ENCODE measurements at places on chromosomes 7 and 10.

- DNase-seq = no peak
These were observed 298.5 kb downstream of the NEBL start for GRCh38 chr10:20598590-20598989.

DNA sequence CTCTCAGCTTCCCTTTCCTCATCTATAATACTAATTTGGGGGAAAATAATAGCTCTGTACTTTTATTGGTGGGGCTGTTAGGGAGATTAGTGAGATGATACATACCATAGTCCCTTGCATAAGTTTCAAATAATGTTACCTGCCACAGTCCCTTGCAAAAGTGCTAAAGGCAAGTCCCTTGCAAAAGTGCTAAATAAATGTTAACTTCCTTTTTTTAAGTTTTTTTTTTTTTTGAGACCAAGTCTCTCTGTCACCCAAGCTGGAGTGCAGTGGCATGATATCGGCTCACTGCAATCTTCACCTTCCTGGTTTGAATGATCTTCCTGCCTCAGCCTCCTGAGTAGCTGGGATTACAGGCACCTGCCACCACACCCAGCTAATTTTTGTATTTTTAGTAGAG is 43.4 kb upstream of the SRGN start:
- no peak for DNase-seq

GRCh38 chr10:106573106-106573505 is 591.4 kb downstream of the SORCS1 start:
- DNase-seq = no peak

DNA sequence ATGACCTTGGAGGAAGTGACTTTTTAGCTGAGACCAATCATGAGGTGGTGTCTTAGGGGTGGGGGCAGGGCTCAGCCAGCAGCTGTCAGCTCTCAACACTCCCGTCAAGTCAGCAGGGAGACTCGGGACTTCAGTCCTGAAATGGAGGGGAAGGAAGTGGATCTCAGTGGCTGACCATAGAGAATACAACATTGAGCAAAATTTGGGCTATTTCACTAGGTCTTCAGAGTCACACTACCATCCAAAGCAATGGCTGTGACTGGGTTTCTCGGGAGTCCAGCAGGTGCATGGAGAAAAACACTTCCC is 16.8 kb upstream of the GIMAP6 start:
- DNase-seq = no peak

DNA sequence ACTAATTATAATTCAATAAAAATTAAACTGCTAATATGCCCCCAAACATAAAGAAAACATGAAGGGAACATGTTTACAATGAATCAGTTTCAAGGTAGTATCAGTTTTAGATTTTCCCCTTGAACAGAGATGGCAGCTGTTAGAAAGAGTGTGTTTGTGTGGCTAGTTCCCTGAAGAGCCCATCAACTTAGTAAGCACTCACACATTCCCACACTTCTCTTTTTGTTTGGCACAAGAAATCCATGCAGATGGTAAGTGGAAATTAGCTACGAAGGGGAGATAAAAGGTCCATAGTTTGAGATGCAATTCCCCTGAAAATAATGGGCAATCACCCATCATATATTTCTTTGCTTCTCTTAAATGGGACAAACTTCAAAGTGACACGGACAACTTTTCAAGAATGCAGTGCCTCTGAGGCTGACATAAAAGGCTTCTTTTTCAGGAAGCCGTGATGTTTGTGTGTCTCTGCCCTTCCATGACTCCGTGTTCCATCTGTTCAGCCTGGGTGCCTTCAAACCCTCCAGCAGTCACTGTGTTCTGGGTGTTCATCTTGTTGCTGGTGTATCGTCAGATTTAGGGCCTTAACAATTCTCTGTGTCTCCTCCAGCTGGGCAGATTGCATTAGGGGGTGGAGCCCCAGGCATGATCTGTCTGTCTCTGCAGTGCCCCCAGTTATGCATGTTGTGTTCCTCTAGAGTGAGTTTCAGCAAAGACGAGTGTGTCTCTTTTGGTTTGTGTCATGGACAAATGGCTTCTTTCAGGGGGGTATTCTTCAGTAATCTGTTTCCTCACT is 259.5 kb upstream of the NPY start:
- DNase-seq = no peak

DNA sequence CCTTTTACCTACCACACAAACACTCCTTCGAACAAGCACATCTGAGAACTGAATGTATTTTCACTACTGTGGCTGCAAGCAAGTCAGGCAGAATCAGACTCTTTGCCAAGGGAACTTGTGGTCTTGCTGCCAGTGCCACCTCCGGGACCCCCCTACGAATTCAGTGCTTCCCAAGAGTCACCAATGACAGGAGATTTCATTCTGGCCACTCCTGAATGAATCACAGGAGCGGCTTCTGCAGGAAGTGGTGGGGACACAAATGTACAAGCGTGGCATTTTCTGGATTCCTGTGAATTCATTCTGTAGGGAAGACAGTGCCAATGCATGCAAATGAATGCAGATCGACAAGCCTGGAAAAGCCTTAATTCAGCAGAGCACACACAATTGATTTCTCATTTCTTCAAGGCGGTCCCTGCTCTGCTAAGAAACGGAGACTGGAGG is 161.2 kb downstream of the CAMK1D start:
- DNase-seq = no peak

DNA sequence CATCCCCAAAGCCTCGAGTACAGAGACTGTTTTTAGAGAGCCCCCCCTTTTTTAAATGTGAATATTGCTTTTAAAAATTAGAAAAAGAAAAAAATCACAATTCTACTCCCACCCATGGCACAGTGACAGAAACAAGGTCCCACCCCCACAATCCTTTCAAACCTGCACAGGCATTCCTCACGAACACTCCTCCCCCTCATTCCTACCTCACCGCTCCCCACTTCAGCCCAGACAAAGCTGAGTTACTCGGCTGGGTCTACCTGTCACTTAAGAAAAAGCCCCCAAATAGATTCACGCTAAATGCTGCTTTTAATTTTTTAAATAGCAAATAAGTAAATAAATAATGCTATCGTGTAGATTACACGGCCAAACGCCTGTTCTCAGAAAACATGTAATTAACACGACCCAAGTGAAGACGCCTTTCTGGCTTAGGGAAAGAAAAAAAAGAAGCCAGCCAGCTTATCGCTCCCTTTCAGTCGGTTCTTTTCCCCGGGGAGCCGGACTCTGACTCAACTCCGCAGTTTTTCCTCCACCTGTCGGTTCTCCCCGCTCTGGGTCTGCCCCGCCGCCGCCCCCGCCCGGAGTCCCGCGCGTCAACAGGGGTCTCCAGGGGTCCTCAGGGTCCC is 739 bp downstream of the MPP7 start:
- no peak for DNase-seq

- DNase-seq = no peak
These were observed 834.3 kb upstream of the C7orf33 start for GRCh38 chr7:147756300-147756699.

- DNase-seq = no peak
These were observed 250.8 kb downstream of the KCNMA1 start for GRCh38 chr10:77386838-77387237.

DNA sequence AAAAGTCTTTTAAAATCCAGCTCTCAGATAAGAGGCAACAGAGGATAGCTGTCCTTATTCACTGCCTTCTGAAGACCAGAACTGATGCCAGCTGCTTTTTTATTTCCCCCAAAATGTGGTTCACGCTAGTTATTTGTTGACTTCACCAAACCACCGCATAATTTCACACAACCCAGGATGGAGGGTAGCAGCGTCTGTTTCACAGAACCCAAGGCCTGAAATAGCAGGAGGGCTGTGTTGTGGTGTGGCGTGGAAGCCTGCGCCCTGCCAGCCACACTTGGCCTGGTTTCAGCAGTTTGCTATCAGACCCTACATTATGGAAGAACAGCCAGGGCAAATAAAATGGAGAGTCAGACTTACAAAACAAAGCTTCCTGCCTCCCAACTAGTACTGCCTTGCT is 155.4 kb downstream of the DYNC1I1 start:
- no peak for DNase-seq

GRCh38 chr10:24695452-24695851 is 28.2 kb downstream of the ARHGAP21 start:
- DNase-seq = no peak

GRCh38 chr7:72435366-72435765 is 23.2 kb upstream of the CALN1 start:
- no peak for DNase-seq

- DNase-seq = no peak
These were observed 38.4 kb upstream of the PLXNA4 start for GRCh38 chr7:132614428-132615318.

GRCh38 chr7:131096267-131096927 is 231.3 kb upstream of the MKLN1 start:
- DNase-seq = no peak

- no peak for DNase-seq
These were observed 70.9 kb upstream of the CCNY start for GRCh38 chr10:35265435-35265834.

GRCh38 chr7:1355568-1356340 is 103.5 kb downstream of the MICALL2 start:
- no peak for DNase-seq

GRCh38 chr10:15141136-15142054 is 27.1 kb downstream of the NMT2 start:
- no peak for DNase-seq

GRCh38 chr7:106720641-106721040 is 59.7 kb upstream of the CCDC71L start:
- DNase-seq = no peak

- no peak for DNase-seq
These were observed 72.4 kb upstream of the LRRC17 start for GRCh38 chr7:102840404-102840803.

GRCh38 chr10:103960103-103960502 is 6.8 kb upstream of the SLK start:
- DNase-seq = no peak

GRCh38 chr10:88672041-88672440 is 7.8 kb downstream of the LIPF start:
- DNase-seq = no peak

GRCh38 chr10:74675484-74675883 is 150.9 kb upstream of the KAT6B start:
- no peak for DNase-seq

- DNase-seq = no peak
These were observed 28.1 kb downstream of the AGAP3 start for GRCh38 chr7:151114151-151115090.

- DNase-seq = no peak
These were observed 50.0 kb downstream of the SPAM1 start for GRCh38 chr7:123975084-123975483.

- DNase-seq = no peak
These were observed 577 bp upstream of the DDX21 start for GRCh38 chr10:68955355-68955831.

- DNase-seq = no peak
These were observed 81.6 kb downstream of the ETV1 start for GRCh38 chr7:13907831-13908230.

GRCh38 chr7:115229401-115230105 is 307.7 kb downstream of the MDFIC start:
- DNase-seq = no peak

DNA sequence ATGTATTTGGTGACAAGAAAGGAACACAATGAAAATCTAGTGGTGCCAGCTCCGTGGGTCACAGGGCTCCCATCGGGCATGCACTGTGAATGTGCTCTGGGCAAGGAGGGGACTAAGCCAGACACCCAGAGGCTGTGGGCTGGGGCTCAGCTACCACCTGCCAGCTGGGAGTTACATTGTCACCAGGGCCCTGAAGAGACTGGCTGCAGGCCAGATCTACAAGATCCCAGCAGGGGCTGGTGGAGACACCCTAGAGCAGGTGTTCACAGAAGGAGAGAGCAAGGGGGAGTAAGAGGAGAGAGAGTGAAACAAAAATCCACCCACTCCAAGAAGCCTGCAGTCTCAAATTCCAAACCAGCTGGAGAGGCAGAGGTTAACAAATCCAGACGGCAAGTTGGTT is 116.6 kb upstream of the ADCY1 start:
- no peak for DNase-seq

DNA sequence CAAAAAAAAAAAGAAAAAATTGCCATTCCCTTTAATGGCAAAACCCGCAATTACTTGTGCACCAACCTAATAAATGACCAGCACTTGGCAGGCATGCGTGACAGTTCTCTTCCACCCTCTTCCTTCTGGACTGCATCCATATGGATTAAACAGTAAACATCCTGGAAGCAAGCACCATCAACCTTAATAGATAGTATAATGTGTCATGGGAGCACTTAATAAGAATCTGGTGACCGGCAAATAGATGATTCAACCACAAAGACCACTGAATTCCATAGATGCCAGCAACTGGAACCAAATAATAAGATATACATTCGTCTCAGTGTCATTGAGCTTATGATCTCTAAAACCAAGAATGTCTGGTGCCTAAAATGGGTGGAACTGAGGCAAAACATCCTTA is 610.2 kb downstream of the CALN1 start:
- no peak for DNase-seq

DNA sequence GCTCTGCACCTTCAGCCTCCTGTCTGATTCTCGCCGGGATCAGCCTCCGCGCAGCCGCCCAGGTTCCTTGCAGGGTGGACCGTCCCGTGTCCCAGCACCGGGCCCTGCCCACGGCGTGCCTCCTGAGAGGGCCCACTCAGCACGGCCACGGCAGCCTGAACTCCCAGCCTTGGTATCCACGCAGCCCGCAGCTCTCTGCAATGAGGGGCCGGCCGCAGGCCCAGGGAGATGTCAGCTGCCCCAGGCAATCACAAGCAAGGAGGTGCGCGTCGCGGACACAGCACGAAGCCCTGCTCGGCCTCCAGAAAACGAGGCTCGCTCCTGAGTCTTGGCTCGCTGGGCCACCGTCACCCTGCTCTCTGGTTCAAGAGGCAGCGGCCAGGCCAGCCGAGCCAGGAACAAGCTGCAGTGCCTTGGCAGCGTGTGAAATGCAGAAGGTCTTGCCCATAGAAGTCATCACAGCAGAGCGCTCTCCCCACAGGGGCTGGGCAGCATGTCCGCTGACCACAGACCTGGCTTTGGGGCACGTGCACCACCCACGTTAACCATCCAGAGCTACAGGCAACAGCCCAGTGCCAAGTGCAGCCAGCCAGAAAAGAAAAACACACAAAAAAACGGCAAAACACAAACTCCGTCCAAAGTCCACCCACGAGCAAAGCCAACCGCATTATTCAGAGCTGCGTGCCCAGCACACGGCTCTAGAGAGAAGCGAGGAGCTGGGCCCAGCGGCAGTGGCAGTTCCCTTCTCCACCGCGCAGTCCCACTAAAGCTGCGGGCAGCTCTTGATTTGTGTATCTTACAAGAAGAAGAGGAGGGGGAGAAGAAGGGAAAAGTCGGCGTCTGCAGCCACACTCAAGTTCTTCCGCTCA is 13.9 kb downstream of the GPER1 start:
- no peak for DNase-seq

- no peak for DNase-seq
These were observed 388.3 kb upstream of the MGMT start for GRCh38 chr10:129078746-129079145.

- no peak for DNase-seq
These were observed 82.2 kb downstream of the MRPL32 start for GRCh38 chr7:43014406-43014805.

DNA sequence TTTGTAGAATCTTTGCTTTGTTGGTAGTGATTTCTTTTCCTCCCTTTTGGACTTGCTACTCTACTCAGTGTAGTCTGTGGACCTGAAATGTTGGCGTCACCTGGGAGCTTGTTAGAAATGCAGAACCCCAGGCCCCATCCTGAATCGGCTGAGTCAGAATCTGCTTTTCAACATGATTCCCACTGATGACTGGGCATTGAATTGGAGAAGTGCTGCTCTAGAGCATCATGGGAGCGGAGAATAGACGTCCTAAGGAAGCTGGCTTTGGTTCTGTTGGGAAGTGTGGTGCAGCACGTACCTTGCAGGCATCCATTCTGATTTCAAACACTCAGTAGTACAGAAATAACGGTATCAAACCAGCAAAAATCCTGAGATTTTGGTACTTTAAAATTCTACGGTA is 54.7 kb downstream of the RBM33 start:
- no peak for DNase-seq

All from activated CD8-positive, alpha-beta memory T cell treated with anti-CD3 and anti-CD28 coated beads for 4 hours (primary cell).